Stimulated activated CD4-positive, alpha-beta T cell treated with anti-CD3 and anti-CD28 coated beads, TNF-alpha, amount 100 ng/mL, for 48 hours (primary cell): ENCODE measurements at places on chromosomes 11 and 22.

DNA sequence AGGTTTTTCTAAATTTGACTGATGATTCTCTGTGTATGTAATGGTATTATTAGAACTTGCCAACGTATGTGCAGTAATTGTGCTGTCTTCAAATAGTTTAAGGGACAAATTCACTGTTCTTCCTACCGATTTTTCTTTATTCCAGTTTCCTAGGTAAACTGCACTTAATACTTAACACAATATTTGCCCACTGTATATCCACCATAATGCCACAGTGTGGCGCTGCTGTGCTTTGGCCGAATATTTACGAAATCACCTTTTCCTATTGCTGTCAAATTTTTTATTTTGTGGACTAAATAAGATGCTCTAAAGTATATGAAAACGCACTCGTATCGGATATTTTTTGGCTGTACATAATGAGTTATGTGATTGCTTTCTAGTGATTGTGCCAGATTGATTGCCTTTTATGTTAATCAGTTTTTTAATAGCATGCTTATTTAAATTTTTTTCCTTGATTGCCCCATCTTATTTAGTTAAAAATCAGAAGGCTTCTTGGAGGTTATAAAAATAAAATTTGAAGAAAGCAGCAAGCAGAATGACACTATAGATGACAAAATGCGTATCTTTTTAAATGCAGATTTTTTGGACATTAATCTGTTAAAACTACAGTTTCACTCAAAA is 10.5 kb downstream of the AASDHPPT start:
- peak; percentile 20 for DNase-seq

- DNase-seq, result no peak
These were observed 13.6 kb upstream of the CHST1 start for GRCh38 chr11:45678976-45679375.

- DNase-seq, result no peak
These were observed 272.4 kb upstream of the SYN3 start for GRCh38 chr22:33330534-33330933.

- DNase-seq, result no peak
These were observed 7.0 kb downstream of the SERPING1 start for GRCh38 chr11:57604296-57605027.

GRCh38 chr22:49044776-49045175 is 782.9 kb downstream of the BRD1 start:
- no peak for DNase-seq

- no peak for DNase-seq
These were observed 8.9 kb downstream of the TMPRSS6 start for GRCh38 chr22:37100589-37101127.

GRCh38 chr11:96367342-96367741 is 22.4 kb downstream of the CCDC82 start:
- no peak for DNase-seq

DNA sequence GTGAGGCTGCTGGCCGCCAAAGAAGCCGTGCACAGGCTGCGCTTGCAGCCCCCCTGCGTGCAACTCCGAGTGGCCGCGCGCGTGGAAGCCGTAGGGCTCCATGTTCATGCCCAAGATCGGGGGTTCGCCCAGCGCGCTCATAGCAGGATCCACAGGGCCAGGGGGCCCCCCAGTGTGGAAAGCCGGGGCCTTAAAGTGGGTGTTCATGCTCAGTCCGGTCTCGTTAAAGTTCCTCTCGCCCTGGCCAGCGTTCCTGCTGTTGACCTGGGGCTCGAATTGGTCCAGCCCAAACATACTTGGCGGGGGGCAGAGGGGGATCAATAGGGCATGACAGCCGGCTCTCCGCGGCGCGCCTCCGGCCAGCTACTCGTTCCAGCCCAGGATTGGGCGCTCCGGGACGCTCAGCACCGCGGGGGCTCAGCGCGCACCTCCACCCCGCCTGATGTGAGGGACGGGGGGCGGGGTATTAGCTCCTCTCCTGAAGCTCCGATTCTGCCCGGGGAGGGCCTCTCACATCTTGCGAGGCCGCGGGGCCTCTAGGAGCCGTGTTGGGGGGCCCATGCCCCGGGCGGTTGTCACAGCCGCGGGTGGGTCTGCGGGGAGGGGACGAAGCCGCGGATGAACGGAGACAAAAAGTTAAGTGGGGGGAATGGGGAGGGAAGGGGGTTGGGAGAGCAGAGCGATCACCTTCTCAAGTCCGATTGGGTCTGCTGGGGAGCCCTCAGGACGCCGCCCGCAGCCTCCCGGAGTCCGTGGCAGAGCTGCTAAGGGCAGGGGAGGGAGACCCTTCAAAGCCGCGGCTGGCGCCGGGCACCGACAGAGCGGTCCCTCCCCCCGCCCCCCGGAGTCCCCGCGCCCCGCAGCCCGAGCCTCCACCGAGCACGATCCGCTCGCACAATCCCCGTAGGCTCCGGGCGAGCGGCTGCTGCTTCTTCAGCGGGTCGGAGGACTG is 1.0 kb downstream of the MN1 start:
- DNase-seq, result no peak

DNA sequence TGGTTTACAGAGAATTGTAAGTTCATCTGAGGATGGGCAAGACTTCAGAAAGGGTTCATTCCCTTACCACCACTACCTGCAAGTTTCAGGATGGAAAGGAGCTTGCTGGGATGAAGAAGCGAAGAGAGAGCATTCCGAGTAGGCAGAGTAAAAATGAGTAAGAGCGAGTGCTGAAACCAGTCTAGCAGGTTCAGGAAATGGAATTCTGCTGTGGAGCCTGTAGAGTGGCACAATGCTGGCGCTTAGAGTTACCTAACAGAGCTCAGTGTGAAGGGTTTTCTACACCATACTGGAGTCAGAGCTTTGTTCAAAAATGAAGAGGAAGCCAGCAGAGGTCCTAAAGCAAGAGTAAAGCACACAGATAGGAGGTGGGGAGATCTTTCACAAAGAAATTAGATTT is 179.2 kb upstream of the ZC3H12C start:
- no peak for DNase-seq

DNA sequence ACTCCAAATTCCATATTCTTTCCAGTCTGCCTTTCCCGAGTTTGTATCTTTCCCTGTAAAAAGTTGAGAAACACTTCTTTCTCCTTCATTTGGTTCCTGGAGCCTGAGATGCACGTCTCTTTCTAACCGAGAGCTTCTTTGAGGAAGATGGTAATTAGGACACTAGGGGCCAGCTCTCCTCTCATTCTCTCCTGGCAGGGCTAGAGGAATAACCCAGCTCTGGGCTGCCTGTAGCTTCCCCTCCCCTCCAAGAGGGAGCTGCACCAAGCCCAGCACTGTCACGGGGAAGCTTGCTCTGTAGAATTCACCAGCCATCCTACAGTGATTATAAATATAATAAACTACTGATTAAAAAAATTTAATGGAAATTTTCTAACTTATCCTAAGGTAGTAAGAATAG is 26.9 kb downstream of the UBASH3B start:
- no peak for DNase-seq

DNA sequence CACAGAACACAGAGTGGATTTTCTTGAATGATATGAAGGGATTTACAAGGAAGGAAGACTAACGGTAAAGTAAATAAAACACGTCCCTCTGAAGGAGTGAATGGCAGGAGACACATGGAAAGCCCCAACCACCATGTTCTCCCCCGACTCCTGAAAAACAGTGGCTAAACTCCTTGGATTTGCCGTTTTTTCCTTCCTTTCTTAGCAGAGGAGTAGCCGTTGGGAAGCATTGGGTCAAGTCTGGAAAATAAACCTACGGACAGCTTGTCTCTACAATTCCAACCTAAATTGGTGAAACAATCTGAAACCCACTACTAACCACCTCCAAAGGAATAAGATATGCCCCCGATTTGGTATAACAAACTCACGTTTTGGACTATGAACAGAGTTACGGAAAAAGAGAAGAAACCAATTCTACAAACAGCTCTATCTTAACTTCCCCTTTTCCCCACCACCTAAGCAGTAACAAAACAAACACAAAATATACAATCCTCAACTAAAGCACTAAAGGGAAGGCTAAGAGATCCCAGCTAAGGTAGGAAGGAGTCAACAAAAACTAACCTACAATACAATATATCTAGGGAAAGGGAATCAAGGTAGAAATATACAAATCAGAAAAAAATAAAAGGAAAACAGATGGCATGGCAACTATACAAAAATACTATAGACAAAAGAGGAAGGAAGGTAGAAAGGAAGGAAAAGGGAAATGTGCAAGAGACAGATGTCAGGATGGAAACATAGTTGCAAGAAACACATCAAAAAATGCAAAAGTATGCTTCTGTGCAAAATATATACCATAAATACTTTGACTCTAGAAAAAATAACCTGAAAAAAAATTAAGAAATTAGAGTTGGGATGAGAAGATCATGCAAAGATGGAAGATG is 43.8 kb upstream of the LYVE1 start:
- DNase-seq, result no peak

- no peak for DNase-seq
These were observed 40.9 kb downstream of the TBX1 start for GRCh38 chr22:19801340-19802000.

DNA sequence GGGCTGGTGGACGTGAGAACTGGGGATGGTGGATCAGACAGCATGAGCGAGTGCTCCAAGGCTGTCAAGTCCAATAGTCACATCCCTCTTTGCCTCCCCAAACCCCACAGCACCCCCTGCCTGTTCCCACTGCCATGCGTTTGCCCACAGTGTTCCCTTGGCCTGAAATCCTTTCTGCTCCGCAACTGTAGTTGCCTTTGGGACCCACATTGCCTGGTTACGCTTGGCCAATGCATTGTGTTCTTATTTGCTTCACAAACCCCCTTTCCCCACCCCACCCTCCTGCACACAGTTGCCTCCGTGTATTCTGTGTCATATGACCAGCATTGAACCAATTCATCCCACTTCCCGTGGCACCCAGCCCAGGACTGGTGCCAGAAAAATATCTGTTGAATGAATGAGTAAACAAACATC is 2.1 kb upstream of the KIAA0930 start:
- no peak for DNase-seq

- no peak for DNase-seq
These were observed 24.9 kb downstream of the SLC43A1 start for GRCh38 chr11:57490456-57491248.

DNA sequence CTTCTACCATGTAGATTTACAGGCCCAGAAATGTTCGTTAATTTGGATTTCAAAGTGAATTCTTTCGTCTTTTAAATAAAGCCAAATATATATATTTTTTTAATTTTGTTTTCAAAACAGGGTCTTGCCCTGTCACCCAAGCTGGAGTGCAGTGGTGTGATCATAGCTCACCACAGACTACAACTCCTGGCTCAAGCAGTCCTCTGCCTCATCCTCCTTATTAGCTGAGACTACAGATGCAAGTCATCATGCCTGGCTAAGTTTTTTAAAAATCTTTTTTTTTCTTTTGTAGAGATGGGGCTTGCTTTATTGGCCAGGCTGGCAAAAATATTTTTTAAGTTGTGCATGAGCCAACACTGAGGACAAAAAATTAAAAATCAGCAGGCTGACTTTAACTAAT is 5.0 kb upstream of the LMO2 start:
- no peak for DNase-seq

GRCh38 chr11:8186429-8186828 is 17.6 kb upstream of the RIC3 start:
- DNase-seq, result no peak

GRCh38 chr11:77510095-77510494 is 36.2 kb upstream of the PAK1 start:
- DNase-seq, result no peak

- no peak for DNase-seq
These were observed 48.6 kb upstream of the RBFOX2 start for GRCh38 chr22:36077271-36077670.

- DNase-seq, result no peak
These were observed 2.2 kb downstream of the RAB30 start for GRCh38 chr11:83069441-83070043.

DNA sequence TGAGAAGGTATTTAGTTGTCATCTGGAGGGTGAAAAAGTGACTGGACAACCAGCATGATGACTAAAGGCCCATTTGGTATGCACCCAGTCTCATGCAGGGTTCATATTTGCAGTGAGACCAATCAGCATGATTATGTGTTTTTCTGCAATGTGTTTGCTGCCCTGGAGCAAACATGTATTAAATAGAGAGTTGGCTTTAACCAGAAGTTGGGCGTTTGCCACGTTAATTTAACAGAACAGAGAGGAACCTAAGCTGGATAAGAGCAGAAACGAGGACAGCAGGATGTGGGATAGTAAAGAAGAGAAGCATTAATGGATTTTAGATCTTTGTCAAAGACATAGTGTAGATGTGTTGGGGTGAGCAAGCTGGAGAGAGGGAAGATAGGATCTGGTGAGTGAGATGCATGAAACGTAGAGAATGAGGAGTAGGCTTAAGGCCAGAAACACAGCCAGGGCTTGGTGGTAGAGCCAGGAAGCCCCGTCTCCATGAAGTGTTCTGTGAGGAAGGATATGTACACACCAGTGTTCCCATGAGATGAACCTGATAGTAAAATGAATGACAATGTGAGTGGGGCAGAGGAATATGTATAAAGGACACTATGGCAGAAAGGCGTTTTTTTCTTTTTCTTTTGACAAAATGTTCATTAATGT is 164.0 kb upstream of the PDGFD start:
- DNase-seq, result no peak

DNA sequence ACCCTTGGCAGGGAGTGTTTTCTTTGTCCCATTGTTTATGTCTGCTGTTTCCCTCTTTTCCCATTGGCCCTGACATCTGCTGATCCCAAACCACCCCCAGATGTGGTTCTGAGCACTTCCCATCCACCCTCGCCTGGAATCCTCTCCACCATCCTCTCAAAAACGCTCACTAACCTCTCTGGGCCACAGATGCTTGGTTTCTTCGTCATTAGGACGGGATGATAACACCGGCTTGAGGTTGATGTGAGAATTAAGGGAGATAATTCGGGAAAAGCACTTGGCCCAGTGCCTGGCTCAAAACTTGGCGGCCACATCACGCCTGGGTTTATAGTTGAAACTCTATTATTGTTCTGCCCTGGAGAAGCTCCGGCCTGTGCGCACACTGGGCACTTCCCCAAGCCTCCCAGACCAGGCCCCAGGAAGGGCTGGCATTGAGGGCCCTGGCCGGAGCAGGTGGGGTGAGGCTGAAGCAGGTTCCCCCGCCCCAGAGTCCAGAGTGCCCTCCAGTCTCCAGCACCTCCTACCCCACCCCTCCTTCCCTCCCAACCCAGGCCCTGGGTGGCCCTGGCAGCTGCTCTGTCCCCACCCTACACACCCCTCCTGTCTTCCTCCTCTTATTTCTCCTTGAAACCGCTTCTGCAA is 63.7 kb downstream of the CYTH4 start:
- DNase-seq, result no peak

DNA sequence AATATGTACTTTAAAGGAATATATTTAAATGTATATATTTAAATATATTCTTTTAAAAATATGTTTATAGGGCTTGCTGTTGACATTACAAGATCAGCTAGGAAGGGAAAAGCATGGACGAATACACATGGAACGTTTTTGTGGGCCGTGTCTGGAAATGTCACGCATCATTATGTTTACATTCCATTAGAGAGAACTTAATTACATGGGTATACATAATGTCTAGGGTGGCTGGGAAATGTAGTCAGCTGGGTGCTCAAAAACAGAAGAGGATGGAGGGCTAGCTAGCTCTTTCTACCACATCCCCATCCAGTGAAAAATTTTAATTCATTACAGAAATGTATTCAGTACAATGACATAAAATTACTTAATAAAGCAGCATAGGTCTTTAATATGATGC is 371.2 kb downstream of the DYNC2H1 start:
- no peak for DNase-seq

- DNase-seq, result no peak
These were observed 56.5 kb upstream of the FIBIN start for GRCh38 chr11:26937386-26937785.
